ENCODE measurements at places on chromosomes 3 and 15. TPM values are rescaled to one million over a fixed set of nuclear protein-coding genes. Genes with fewer than 3 reads are reported as not detected.

Gene RIOX2
- 28.8 TPM for total RNA-seq

Gene FANCD2OS
- total RNA-seq: not detected

Gene TPRG1
- not detected for total RNA-seq

Gene ARHGAP31
- 25.1 TPM for total RNA-seq

Gene STAB1
- not detected for total RNA-seq

Gene GTPBP8
- 12.2 TPM for total RNA-seq

Gene C3orf85
- total RNA-seq: not detected

Gene ITGA11
- 2.4 TPM for total RNA-seq

Gene AP3S2
- 37.6 TPM for total RNA-seq

Gene FURIN
- 79.1 TPM for total RNA-seq

Gene ILDR1
- not detected for total RNA-seq

Gene ARPP19
- total RNA-seq: 120 TPM

Gene CIB2
- 0.74 TPM for total RNA-seq
